DMS79 (cell line): ENCODE measurements at places on chromosomes 7 and 10.

- peak; percentile 19 for DNase-seq
These were observed 26.1 kb downstream of the RBM33 start for GRCh38 chr7:155670521-155670920.

DNA sequence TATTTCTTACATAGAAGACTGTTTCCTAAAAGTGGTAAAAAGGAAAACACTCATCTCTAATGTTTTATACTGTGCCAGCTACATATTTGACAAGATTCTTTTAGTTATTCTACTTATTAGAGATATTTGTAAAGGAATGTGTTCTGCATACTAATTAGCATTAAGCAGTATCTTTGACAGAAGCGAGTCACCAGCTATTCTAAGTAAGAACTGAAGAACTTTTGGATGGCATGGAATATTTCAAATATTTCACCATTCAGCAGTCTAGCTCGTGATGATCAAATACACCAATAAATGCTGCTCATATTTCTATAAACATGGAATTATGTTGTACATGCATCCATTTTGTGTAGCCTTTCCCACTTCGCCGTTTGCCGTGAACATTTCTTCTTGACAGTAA, 241.6 kb upstream of the TCF7L2 start:
- no peak for DNase-seq

DNA sequence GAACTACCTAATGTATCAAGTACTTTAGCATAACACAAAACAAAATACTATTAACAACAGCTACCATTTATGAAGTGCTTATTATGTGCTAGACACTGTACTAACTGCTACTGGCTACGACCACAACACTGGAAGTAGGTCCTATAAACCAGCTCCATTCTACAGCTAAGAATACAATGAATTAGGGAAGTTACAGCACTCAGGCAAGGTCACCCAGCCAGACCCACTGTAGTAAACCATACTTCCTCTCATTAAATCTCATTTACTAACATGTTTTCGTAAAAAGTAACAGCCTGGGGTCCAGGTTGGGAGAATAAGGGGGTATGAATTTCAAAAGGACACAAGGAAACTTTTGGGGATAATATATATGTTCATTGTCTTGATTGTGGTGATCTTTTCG, 25.4 kb downstream of the NAPEPLD start:
- DNase-seq, result no peak

DNA sequence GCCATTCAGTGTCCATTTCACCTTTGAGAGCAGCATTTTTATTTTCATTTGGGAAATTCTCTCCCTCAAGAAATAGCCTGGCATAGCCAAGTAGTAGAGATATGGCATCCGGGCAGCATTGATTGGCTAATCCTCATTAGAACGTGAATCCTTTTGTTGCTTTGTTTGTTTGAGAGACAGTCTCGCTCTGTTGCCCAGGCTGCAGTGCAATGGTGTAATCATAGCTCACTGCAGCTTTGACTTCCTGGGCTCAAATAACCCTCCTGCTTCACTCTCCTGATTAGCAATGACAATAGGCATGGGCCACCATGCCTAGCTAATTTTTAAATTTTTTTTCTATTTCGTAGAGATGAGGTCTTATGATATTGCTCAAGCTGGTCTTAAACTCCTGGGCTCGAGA, 1174.9 kb upstream of the AUTS2 start:
- no peak for DNase-seq

GRCh38 chr7:115973406-115973805, 57.2 kb downstream of the TFEC start:
- DNase-seq, result no peak

DNA sequence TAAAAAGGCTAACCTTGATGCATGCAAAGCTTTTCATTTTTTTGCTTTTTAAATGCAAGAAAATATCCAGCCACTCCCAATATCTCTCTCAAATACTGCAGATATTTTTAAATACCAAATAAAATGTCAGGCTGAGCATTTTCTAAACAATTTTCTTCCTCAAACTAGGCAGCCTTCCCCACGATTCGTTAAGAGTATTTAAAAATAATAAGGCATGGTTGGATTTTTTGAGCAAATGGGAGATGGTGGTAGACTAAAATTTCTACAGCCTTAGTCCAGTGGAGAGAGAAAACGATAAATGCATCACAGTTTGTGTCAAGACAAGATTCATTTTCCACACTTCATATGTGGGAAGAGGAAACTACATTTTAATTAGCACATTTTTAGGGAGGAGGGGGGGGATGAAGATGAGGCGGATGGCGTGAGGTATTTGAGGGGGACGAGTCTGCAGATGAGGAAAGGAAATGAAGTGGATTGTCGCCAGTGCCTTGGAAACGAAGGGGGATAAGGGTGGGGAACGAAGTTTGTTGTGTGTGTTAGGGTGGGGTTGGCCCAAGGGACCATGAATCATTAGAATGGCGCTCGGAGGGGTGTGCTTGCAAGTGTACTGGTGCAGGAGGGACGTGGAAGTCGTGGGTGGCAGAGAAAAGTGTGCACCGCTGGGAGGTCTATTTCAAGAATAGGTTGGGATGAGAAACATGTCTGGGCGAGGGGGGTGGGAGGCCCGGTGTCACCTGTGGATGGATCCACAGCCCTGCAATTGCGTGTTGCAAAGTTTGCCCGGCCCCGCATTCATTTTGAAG, 1.2 kb upstream of the ADD3 start:
- no peak for DNase-seq

GRCh38 chr10:22805304-22805703, 90.9 kb upstream of the PIP4K2A start:
- DNase-seq, result no peak

GRCh38 chr10:89668386-89669071, 23.5 kb upstream of the PANK1 start:
- no peak for DNase-seq

GRCh38 chr10:15141136-15142054, 27.1 kb downstream of the NMT2 start:
- DNase-seq, result no peak

GRCh38 chr10:124653811-124654651, 90.1 kb downstream of the FAM53B start:
- no peak for DNase-seq

DNA sequence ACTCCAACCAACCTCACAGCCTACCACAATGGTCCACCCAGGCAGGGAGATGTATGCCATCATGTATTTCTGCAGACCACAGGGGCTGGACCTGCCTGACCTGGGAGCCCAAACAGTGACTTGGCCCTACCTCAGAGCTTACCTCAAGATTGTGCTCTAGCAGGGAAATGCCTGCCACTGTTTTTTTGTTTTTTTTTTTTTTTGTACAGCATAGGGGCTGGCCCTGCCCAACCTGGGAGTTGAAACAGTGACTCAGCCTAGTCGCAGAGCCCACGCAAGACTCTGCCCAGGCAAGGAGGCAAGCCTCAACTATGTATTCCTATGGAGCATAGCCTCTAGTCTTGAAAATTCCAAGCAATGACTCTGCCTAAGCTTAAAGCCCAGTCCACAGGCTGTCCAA, 39.3 kb upstream of the CDK6 start:
- DNase-seq, result no peak

GRCh38 chr7:3544202-3544601, 243.2 kb downstream of the SDK1 start:
- no peak for DNase-seq

- DNase-seq, result no peak
These were observed 61.5 kb downstream of the WDR37 start for GRCh38 chr10:1117651-1118050.

- no peak for DNase-seq
These were observed 16.8 kb upstream of the CRYGN start for GRCh38 chr7:151456782-151457181.

DNA sequence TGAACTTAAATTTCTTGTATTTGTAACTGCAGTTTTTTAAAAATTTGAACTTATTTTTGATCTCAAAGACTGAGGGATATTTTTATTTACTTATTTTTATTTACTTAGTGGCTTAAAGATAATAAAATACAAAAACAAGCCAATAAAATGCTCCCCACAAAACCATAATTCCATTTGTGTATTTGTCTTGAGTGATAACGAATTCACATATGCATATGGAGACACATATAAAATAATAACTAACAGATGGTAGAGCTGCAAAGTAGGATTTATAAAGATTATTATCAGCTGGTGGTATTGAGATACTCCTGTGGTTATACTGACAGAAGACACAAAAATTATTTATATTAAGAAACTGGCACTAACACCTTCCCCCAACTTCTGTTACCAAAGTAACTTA, 90.2 kb upstream of the RPA3 start:
- no peak for DNase-seq

DNA sequence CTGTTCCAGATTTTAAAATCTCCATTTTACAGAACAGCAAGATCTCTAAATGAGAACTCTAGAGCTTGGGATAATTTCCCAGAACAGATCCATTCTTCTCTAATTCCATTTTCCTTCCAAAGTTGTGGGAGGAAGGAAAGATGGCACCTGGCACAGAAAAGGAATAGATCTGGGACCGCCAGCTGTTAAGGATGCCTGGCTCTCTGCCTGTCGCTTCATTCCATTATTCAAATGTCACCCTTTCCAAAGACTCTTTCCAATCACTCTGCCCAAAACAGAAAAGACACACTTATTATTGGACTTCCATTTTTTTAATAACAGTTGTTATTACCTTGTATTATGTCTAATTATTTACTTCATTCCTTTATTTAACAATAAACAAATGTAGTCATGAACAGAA, 751 bp upstream of the OR9A2 start:
- no peak for DNase-seq

GRCh38 chr7:139531094-139531493, 7.6 kb downstream of the CLEC2L start:
- no peak for DNase-seq

DNA sequence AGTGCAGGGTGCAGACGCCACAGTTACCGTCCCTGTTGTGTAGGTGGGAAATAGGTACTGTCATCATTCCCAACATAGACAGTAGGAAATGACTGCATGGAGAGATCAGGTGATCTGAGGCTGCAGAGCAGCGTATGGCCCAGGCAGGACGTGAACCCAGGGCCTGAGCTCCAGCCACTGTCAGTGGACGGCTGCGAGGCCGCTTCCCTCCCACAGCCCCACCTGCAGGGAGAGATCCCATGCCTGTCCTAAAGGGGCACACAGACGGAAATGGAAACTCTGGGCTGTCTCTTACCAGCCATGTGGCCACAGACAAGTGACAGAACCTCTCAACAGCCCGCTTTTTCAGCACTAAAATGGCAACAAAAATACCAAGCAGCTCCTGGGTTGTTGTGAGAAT, 44.5 kb upstream of the MNX1 start:
- no peak for DNase-seq

GRCh38 chr7:140542228-140542603, 62.9 kb upstream of the MKRN1 start:
- DNase-seq, result no peak

GRCh38 chr10:60963441-60964256, 19.7 kb upstream of the RHOBTB1 start:
- no peak for DNase-seq

GRCh38 chr10:73653701-73654100, 2.1 kb downstream of the SYNPO2L start:
- no peak for DNase-seq

- no peak for DNase-seq
These were observed 56.7 kb downstream of the MTPN start for GRCh38 chr7:135920478-135920877.

DNA sequence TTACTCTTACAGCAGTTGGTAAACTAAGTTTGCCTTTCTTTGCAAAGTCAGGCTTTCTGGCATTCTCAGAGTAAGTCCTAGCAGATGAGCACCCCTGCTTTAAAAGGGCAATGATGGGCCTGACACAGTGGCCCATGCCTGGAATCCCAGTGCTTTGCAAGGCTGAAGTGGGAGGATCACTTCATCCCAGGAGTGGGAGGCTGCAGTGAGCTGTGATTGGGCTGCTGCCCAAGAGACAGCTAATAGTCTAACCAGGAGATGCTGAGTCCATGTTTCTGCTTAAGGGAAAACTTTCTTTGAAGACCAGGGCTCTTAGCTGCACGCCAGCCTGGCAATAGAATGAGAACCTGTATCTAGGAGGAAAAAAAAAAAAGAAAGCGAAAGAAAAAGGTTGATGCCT, 100.2 kb upstream of the MPP7 start:
- DNase-seq, result no peak

GRCh38 chr7:97226541-97226940, 109.0 kb downstream of the SDHAF3 start:
- no peak for DNase-seq

- DNase-seq, result peak; percentile 89
These were observed 74.4 kb downstream of the CYTH3 start for GRCh38 chr7:6197801-6198551.

GRCh38 chr10:97685395-97685958, 1.6 kb downstream of the AVPI1 start:
- no peak for DNase-seq

GRCh38 chr7:45189151-45189970, 31.8 kb downstream of the RAMP3 start:
- DNase-seq, result no peak

DNA sequence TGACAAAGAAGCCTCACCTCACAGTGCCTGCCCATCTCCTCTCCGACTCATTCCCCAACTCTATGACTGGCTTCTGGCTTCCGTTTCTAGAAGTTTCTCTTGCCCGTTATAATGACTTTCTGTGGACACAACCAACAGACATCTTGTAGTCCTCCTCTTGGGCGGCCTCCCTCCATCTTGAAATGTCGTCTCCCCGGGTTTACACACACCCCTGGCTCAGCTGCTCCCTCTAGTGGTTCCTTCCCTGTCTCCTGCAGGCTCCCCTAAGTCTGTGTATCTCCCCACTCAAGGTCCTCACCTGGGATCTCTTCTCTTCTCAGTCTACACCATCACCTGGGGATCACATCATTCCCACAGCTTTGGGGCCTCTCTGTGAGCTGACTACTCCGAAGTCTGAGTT, 123.4 kb upstream of the NEBL start:
- no peak for DNase-seq

DNA sequence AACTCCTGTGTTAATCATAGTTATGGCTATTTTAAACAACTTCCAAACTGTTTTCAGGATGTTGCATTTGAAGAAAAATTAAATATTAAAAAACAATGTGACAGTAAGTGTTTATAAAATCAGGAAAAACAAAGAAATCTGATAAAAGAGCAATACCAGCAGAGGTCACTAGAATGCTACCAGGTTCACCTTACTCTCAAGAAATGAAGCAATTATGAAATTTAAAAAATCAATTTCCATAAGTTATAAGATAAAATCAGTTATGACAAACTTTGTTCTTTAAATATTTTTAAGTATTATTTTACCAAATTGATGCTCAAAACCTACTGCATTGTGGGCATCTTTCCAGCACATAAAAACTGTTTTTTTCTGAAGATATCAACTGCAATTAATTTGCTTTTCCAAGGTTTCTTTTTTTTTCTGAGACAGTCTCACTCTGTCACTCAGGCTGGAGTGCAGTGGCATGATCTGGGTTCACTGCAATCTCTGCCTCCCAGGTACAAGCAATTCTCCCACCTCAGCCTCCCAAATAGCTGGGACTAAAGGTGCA, 50.7 kb upstream of the RHEB start:
- DNase-seq, result no peak

DNA sequence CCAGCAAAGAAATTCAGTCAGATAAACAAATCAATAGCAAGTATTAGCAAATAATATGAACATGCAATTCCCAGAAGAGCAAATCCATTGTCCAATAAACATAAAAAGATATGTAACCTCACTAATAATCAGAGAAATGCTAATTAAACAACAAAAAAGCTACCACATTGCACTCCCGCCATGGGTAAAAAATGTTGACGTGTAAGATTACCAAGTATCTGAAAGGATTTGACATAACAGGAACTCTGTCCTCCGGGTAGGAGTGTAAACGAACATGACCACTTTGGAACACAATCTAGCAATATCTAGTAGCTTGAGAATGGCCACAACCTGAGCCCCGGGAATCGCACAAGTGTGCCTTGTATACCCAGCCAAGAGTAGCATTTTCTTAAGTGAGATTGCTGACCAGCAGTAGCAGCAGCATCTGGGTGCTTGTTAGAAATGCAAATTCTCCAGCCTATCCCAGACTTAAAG, 31.6 kb downstream of the DYDC1 start:
- DNase-seq, result no peak
